Spleen (tissue), 13 donors: ENCODE measurements at places on chromosomes 2 and 18. TPM values are rescaled to one million over a fixed set of nuclear protein-coding genes. Genes with fewer than 3 reads are reported as not detected.

GRCh38 chr2:143742581-143742980 lies 613.4 kb downstream of the ARHGAP15 start:
- no peak overlapping the region for H3K27ac ChIP-seq
- no peak overlapping the region for H3K4me3 ChIP-seq
- DNase-seq: no peak
- peaks cover 43% of the 10 kb centered on the region for H3K36me3 ChIP-seq
- H3K27me3 ChIP-seq: no peaks in the 10 kb centered on the region

Gene PLCD4
- total RNA-seq: 0.51 TPM

Gene PAIP2B
- 5.0 TPM for total RNA-seq

GRCh38 chr2:159243529-159243928 lies 43.0 kb downstream of the WDSUB1 start:
- H3K27me3 ChIP-seq: no peaks in the 10 kb centered on the region
- H3K4me1 ChIP-seq: no peaks in the 10 kb centered on the region
- H3K27ac ChIP-seq: no peak overlapping the region
- peaks cover 18% of the 10 kb centered on the region for H3K36me3 ChIP-seq
- H3K4me3 ChIP-seq: no peak overlapping the region

Gene TMEM198
- 1.9 TPM for total RNA-seq

Gene KCNE4
- 25.0 TPM for total RNA-seq

Gene ANO7
- 3.5 TPM for total RNA-seq

DNA sequence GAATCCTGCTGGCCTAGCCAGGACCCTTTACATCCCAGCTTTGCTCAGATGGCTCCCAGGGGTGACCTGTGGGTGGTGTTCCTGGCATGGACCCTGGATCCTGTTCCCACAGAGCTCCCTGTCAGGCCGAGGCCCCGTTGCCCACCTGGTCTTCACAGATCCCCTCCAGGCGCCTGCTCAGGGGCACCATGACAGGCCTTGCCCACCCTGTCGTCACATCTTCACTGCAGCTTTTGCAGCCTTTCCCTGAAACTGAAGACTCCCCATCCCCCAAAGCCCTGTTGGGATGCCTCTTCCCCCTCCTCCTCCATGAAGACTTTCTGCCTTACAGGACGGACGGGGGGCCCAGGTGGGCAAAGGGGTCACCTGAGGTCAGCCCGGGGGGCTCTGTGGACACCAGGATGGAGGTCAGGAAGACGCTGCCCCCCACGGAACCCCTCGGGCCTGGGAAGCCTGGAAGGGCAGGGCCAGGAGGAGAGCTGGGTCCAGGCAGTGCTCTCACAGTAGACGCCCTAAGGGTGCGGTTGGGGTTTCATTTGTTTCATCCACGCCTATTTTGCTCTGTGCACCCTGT lies 13.0 kb upstream of the KIF1A start:
- H3K4me3 ChIP-seq: no peak overlapping the region
- H3K36me3 ChIP-seq: no peaks in the 10 kb centered on the region
- H3K27ac ChIP-seq: no peak overlapping the region
- no peak for DNase-seq
- peaks cover 14% of the 10 kb centered on the region for H3K4me1 ChIP-seq
- H3K27me3 ChIP-seq: peaks cover 40% of the 10 kb centered on the region

Gene CCDC148
- 0.41 TPM for total RNA-seq

Gene IER3IP1
- total RNA-seq: 8.4 TPM

DNA sequence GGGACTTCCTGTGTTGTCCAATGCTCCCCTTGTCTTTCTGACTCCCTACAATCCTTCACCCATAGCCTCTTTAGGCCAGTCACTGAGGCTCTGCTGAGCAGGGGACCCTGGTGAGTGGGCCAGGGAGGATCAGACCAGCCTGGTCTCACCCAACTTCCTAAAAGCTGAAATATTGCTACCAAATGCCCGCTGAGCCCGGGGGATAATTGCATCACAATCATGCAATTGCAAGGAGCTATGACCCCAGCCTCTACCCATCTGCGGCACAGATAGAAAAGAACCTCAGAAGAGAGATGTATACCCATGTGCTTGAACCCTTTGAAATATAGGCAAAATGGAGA lies 3.7 kb upstream of the SP100 start:
- peak overlapping the region; percentile 60 for H3K4me3 ChIP-seq
- no peaks in the 10 kb centered on the region for H3K27me3 ChIP-seq
- H3K27ac ChIP-seq: peak overlapping the region; percentile 98
- no peak for DNase-seq

Gene SCRN3
- total RNA-seq: 22.5 TPM

Gene STPG4
- total RNA-seq: not detected

- H3K4me3 ChIP-seq: peak overlapping the region; percentile 19
- no peaks in the 10 kb centered on the region for H3K36me3 ChIP-seq
- DNase-seq: peak; percentile 84
- H3K27me3 ChIP-seq: no peaks in the 10 kb centered on the region
- peaks cover 15% of the 10 kb centered on the region for H3K4me1 ChIP-seq
Measured at GRCh38 chr2:126886211-126886915, 12.3 kb upstream of the TEX51 start.

Gene REG3G
- total RNA-seq: not detected

Gene DNAJC5G
- not detected for total RNA-seq

Gene CFAP221
- total RNA-seq: 0.65 TPM

Gene MYOM1
- total RNA-seq: 1.4 TPM

Gene UBE2F
- total RNA-seq: 73.9 TPM

- no peak overlapping the region for H3K27ac ChIP-seq
- H3K27me3 ChIP-seq: no peaks in the 10 kb centered on the region
- DNase-seq: no peak
- no peak overlapping the region for H3K4me3 ChIP-seq
Measured at GRCh38 chr2:457792-458424, 170.0 kb upstream of the ALKAL2 start.

DNA sequence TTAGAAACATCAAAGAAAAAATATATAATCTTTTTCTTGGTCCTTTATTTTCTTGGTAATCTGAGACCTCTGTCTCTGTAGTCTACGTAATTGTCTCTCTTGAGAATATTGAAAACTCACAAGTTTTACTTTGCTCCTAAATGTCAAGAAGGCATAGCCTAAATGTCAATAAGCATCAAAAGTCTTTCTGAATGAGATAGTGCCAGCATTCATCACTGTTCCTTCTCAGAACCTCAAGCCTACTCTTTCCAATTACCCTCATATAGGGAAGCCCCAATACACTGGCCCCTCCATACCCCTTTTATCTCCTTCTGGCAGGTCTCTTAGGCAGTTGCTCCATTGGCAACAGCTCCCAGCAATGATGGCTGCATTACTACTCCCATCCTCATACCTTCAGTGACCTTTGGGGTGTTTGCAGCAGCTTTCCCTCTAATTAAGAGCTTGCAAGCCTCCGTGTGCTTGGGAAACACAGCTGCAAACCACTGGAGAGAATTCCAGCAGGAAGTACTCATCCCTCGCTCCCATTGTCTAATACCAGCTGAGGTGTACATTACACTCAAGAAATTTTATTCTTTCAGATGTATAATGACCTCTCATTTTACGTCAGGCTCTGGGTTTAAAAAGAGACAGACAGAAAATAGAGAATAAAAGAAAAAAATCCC lies 95.8 kb downstream of the KYNU start:
- H3K4me3 ChIP-seq: no peak overlapping the region
- no peak for DNase-seq
- no peaks in the 10 kb centered on the region for H3K27me3 ChIP-seq
- no peaks in the 10 kb centered on the region for H3K4me1 ChIP-seq
- no peak overlapping the region for H3K27ac ChIP-seq

DNA sequence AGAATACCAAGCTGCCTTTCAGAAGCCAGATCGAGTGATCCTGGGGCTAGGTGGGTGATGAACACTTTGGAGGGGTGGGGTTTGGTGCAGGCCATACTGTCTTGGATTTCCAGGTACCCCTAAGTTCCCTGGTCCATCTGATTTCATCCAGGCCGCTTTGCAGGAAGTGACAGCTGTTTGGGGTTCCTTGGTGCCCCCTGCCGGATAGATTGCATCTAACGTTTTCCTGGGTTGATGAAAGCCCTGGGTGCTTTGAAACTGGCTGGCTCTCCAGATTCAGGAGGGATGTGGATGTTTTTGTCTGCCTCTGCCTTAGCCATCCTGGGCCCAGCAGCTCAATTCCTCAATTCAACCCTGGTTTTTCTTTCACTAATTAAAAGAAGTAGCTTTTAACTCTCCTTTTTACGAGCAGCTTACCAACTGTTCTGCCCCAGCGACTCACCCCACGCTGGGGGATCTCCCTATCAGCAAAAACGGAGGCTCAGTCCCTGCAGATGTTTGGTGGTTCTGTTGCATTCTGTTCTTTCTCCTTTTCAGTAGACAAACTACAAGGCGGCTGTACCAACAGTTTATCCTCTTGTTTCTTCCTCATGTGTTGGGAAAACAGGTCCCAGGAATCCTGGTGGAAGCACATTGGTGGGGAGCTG lies 37.1 kb downstream of the ARHGEF4 start:
- H3K27me3 ChIP-seq: no peaks in the 10 kb centered on the region
- DNase-seq: peak; percentile 75

Gene CD207
- total RNA-seq: not detected

Gene HDLBP
- 274 TPM for total RNA-seq

DNA sequence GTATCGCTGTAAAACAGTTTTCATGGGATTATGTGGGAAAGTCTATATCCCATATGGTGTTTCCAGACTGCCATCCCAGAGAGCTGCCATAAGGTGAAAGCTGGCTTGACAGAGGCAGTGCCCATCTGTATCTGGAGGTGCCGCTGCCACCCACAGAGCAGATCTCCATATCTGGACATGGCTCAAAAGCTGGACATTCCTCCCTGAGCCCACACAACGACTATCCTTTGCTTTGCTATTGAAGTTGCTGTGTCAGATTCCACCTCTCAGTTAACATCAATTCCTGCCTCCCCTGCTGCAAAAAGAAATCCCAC lies 55.2 kb downstream of the RND3 start:
- H3K4me3 ChIP-seq: no peak overlapping the region
- DNase-seq: no peak
- H3K27me3 ChIP-seq: no peaks in the 10 kb centered on the region
- no peaks in the 10 kb centered on the region for H3K4me1 ChIP-seq

- no peaks in the 10 kb centered on the region for H3K4me1 ChIP-seq
- no peak overlapping the region for H3K4me3 ChIP-seq
- H3K27me3 ChIP-seq: no peaks in the 10 kb centered on the region
- DNase-seq: no peak
- no peak overlapping the region for H3K27ac ChIP-seq
Measured at GRCh38 chr2:163207693-163208370, 369.3 kb upstream of the KCNH7 start.
